ENCODE measurements at places on chromosomes 2 and 18. TPM values are rescaled to one million over a fixed set of nuclear protein-coding genes. Genes with fewer than 3 reads are reported as not detected.
A peak's percentile ranks its signal among the peaks of the same experiment; 100 is the strongest.

GRCh38 chr2:207600231-207600630 lies 25.0 kb downstream of the METTL21A start:
- DNase-seq: no peak

DNA sequence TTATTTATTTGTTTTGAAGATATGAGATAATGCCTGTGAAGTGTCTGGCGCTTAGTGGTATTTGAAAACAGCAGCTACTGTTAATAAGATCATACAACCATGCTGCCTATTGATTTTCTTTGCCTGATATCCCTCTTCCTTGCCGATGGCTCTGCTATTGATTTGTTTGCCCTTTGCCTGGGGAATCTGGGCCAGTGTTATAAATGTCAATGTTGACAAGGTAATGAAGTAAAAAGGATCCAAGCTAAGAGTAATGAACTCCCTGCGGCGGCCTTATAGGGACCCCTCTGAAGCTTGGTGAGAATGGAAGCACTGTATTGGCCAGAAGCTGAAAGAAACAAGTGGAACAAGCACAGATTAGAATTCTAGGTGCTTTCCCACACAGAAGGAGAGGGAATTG lies 854.6 kb downstream of the CNTNAP5 start:
- no peak for DNase-seq

- DNase-seq: no peak
Measured at GRCh38 chr2:4357121-4357520, 653.7 kb downstream of the DCDC2C start.

- DNase-seq: no peak
Measured at GRCh38 chr2:162477011-162477410, 133.1 kb downstream of the GCA start.

- no peak for DNase-seq
Measured at GRCh38 chr2:69701100-69701945, 40.6 kb upstream of the ANXA4 start.

GRCh38 chr2:69745035-69745434 lies 3.1 kb downstream of the ANXA4 start:
- no peak for DNase-seq

GRCh38 chr2:96887493-96888012 lies 17.7 kb upstream of the SEMA4C start:
- DNase-seq: no peak

- no peak for DNase-seq
Measured at GRCh38 chr2:56801770-56802169, 618.0 kb downstream of the CCDC85A start.

GRCh38 chr2:61165946-61166345 lies 4.0 kb downstream of the C2orf74 start:
- no peak for DNase-seq

- no peak for DNase-seq
Measured at GRCh38 chr2:63048367-63049171, 2.1 kb upstream of the OTX1 start.

GRCh38 chr2:229489016-229489415 lies 217.9 kb upstream of the PID1 start:
- peak; percentile 96 for DNase-seq

The EML6 gene
- 0.09 TPM for total RNA-seq

The CNDP1 gene
- total RNA-seq: not detected

The ZBTB7C gene
- 0.09 TPM for total RNA-seq

The HOXD13 gene
- 5.2 TPM for total RNA-seq

The TMEM247 gene
- total RNA-seq: not detected

The GPR39 gene
- 0.49 TPM for total RNA-seq

The TRIM43 gene
- not detected for total RNA-seq

The ODC1 gene
- 656 TPM for total RNA-seq

The REG3A gene
- total RNA-seq: not detected

The SAG gene
- total RNA-seq: not detected

Measured in NCI-H460 (cell line).